Transverse colon (tissue), 4 donors: ENCODE measurements at places on chromosomes 16 and 17. TPM values are rescaled to one million over a fixed set of nuclear protein-coding genes. Genes with fewer than 3 reads are reported as not detected.

Gene KRT27
- total RNA-seq, result not detected

Gene PLEKHM1
- total RNA-seq, result 43.6 TPM

Gene SGCA
- 3.7 TPM for total RNA-seq

Gene ITGA2B
- not detected for total RNA-seq

DNA sequence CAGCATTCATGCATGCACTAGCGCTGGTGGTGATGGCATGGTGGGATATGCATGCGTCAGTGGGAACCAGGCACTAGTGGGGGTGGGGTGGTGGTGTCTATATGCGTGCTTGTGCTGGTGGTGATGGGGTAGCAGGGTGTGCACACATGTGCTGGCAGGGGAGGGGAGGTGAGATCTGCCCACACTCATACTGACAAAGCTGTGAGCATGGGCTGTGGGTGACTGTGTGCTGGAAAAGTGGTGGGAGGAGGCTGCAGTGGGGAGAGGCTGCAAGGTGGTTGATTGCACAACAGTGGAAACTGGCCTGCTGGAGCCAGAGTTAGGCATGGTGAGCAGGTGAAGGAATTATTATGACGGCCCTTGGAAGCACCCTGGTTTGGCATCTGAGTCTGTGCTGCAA lies 31.3 kb upstream of the TEKT1 start:
- DNase-seq, result no peak

DNA sequence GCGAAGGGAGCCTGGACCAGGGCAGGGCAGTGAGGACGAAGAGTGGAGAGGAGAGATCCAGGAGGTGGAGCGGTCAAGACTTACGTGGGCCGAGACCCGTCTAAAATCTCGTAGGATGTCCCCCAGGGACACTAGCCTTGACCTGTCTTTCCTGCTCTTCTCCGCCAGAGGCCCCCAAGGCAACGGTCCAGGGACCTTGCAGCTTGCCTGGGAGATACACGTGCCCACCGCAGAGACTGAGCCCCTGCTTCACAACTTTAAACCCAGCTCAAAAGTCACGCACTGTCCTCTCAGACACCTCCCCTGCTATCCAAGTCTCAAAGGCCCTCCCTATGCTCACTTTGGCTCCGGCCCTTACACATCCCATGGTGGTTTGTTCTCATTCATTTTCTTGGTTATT lies 9.4 kb downstream of the TIGD7 start:
- no peak for DNase-seq

DNA sequence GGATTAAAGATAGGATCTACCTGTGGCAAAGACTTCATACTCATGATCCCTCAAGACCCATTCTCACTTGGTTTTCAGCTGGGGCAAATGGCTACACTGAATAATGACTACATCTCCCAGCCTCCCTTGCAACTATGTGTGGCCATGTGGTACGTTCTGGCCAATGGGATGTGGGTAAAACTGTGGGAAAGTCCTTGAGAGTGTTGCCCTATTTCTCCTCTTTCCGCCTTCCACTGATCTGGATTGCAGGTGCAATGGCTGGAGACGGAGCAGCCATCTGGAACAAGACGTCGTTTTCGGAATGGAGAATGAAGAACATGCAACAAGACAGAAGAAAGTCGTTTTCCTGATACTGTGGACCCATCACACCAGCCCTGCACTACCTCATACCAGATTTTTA lies 48.5 kb downstream of the HAPSTR1 start:
- DNase-seq, result no peak

DNA sequence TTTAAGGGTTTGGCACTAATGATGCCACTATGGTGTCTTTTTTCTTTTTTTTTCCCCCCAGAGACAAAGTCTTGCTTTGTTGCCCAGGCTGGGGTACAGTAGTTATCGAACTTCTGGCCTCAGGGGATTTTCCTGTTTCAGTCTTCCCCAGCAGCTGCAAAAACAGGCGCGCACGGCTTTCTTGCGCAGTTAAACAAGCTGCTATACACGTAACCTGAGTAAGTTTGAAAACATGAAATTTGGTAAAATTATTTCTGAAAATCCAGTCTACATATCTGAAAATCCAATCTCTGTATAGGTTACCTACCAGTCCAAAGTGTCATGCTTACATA lies 11.8 kb downstream of the TEX14 start:
- no peak for DNase-seq
